ENCODE measurements at places on chromosomes 11 and 22. TPM values are rescaled to one million over a fixed set of nuclear protein-coding genes. Genes with fewer than 3 reads are reported as not detected.

DNA sequence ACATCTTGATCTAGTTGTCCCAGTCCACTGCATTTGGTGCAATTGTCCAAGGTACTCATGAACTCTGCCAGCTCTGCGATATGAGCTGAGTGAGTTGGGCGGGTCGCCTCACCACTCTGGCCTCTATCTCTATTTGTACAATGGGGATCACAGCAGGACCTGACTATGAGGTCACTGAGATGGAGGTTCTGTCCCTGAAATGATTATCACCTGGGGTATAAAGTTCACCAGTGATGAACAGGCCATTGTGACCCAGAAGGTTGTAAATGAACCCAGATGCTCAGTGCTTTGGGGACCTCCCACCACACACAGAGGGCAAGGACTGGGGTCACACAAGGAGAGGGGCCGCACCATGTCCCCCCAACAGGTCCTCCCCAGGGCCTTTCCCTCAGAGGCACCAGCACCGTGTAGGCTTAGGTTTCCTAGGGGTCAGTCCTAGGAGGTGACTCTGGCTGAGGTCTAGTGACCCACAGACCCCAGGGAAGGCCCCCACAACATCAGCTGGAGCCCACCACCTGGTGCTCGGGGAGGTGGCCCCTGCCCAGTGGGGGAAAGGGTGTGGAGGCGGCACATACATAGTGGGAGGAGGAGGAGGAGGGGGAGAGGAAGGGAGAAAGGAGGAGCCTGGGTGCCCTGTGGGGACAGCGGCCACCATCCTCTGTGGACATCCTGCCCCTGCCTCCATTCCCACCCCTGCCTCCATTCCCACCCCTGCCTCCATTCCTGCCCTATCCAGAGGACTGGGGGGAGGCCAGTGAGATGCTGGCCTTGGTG, 25.0 kb upstream of the IGLL1 start:
- no peak for DNase-seq

DNA sequence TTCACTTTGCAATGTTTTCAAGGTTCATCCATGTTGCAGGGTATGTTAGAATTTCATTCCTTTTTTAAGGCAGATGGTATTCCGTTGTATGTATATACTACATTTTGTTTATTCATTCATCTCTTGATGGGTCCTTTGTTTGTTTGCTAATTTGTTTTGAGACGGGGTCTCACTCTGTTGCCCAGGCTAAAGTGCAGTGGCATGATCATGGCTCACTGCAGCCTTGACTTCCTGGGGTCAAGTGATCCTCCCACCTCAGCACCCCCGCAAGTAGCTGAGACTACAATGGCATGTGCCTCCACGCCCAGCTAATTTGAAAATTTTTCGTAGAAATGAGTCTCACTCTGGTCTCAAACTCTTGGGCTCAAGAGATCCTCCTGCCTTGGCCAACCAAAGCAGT, 6.2 kb downstream of the UVRAG start:
- no peak for DNase-seq

DNA sequence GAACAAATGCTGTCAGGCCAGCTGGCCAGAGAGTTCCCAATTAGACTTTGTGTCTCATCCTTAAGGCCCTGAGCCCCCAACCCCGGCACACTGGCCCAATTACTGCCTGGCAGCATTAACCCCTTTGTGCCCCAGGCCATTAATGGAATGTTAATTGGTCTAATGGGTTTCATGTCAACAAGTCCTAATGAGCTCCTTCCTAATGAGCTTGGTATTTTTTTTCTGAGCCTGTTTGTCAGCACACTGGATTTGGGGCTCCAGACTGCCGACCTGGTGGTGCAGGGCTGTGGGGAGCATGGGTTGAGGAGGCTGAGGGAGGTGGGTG, 148.8 kb downstream of the FEZ1 start:
- DNase-seq: no peak

- no peak for DNase-seq
Observed at GRCh38 chr11:10797001-10797400, 11.7 kb downstream of the EIF4G2 start.

DNA sequence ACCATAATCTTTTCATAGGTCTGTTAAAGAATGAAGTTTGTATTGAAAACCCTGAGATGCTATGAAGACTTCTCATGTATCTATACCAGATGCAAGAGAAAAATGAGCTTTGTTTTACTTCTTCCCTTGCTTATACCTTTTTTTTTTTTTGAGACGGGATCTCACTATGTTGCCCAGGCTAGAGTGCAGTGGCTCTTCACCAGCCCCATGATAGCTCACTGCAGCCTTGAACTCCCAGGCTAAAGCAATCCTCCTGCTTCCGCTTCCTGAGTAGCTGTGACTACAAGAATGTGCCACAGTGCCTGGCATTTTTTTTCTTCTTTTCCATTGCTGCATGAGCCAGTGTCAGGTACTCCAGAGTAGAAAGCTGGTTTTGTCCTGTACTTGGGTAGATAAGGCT, 10.8 kb downstream of the CEP295 start:
- no peak for DNase-seq

The OR51B2 gene
- total RNA-seq: not detected

DNA sequence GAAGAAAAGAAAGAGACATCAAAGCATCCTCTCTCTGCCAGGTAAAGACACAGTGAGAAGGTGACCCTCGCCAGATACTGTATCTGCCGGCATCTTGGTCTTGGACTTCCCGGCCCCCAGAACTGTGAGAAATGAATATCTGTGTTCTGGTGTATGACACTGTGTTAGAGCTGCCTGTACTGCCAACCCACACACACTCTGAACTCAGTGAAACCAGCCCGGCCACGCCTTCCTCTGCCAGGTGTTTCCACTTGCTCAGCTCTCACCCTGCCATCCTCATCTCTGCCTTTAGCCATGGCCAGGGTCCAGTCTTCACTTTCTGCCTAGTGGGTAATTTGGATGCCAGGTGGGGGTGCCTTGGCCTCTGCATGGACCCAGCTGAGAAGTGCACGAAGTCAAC, 24.0 kb downstream of the CBX7 start:
- no peak for DNase-seq

DNA sequence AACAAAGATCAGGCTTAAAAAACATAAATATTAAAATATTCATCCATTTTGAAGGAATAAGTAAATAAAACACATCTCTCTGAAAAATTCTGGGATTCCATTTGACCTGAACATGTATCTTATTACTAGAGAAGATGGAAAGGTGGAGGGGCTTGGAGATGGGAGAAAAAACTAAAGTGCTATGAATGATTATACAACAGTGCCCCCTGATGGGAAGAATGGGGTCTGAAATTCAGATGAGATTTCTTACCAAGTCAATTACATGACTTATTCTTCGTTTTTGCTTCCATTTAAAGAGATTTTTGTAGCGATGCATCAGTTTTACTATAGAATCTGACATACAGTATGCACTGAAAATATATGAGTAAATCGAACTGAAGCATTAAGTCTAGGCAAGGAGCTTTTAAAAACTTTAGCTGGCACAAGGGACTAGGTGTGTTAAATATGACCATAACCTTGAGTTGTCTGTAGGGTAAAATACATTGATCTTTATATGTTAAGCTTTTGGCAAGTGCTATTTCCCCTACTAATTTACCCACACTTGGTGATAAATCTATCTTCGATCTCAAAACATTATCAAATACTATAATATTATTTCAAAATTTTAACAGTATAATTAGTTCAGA, 718.8 kb downstream of the CNTN5 start:
- no peak for DNase-seq

DNA sequence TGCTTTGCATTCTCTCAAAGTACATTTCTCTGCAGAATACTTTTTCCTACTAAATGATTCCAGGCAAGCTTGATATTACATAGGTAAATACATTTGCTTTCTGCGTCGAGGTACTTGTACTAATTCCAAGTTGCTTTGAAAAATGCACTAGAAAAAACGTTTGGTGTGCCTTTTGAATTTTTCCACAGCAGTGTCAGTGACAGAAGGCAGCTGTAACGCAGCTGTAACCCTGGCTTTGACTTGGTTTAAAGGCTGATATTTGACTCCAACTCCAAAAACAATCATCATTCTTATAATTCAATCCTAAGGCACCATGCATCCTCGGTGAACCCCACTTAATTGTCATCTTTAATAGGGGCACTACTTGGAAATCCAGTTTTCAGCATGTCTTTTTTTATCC, 125.0 kb downstream of the MAML2 start:
- no peak for DNase-seq

DNA sequence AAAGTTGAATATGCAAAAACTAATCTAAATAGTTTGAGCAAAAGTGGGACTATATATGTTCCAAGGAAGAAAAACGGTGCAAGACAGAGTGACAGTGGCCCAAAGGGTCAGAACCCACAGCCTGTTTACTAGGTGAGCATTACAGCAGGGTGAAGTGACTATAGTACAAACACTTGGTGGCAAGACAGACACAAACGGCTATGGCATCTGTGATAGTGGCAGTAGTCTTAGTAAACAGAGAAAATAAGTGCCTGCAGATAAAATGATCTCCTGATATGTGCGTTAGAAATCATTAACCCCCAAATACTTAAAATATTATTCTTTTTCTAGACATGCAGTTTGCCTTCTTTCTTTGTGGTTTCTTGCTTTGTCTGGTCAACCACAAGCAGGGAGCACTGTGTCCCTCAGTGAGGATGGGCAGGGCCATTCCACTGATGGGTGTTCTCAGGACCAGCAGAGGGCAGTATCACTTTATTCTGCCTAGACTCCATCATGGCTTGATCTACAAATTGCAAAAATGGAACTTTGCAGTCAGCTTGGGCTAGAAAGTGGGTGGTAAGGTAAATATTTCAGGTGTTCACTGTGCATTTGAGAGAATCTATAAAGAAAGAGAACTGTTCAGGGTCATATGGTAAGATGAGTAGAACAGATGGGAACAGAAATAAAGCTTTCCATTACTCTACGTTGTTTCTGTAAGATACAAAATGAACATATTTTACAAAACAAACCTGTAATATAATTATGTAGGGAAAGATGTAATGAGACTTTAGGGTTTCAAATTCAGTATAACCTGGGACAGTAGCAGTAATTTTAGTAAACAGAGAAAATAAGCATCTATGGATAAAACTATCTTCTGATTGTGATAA, 198.2 kb downstream of the SWAP70 start:
- no peak for DNase-seq

The CCDC73 gene
- total RNA-seq: not detected
